Right cardiac atrium (tissue), 5 donors: ENCODE measurements at places on chromosomes 11 and 22. TPM values are rescaled to one million over a fixed set of nuclear protein-coding genes. Genes with fewer than 3 reads are reported as not detected.

DNA sequence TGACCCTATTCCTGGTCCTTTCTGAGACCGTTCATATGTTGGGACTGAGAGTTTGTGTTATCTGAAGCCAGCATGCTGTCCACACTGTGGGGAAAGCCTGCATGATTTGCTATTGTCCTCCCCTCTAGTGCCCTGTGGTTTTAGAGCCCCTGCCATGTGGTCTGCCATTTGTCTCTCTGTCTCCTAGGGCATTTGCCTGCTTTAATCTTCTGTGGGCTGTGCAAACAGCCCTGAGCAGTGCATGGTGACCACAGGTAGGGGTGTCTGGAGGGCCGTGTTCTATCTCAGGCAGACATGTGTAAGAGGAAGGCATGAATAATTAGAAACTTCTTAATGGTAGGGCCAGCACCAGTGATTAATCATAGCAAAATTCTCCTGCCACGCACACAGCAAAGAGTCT lies 23.0 kb downstream of the AMPD3 start:
- DNase-seq: no peak

OR5W2 gene
- not detected for total RNA-seq

GRCh38 chr11:132257871-132258270 lies 887.5 kb downstream of the NTM start:
- no peak for DNase-seq

TOM1 gene
- 54.0 TPM for total RNA-seq
